ENCODE measurements at places on chromosomes 6 and 20. TPM values are rescaled to one million over a fixed set of nuclear protein-coding genes. Genes with fewer than 3 reads are reported as not detected.

FOXQ1 gene
- total RNA-seq = 0.67 TPM

NMBR gene
- not detected for total RNA-seq

CSE1L gene
- total RNA-seq = 54.7 TPM

TRIM10 gene
- not detected for total RNA-seq

RIPPLY2 gene
- not detected for total RNA-seq

RARS2 gene
- total RNA-seq = 45.8 TPM

- peaks cover 2% of the 10 kb centered on the region for H3K27me3 ChIP-seq
- H3K4me3 ChIP-seq = no peak overlapping the region
- no peaks in the 10 kb centered on the region for H3K36me3 ChIP-seq
- H3K4me1 ChIP-seq = no peaks in the 10 kb centered on the region
- no peak overlapping the region for H3K27ac ChIP-seq
These were observed 125.1 kb downstream of the BFSP1 start for GRCh38 chr20:17406051-17406590.

DNA sequence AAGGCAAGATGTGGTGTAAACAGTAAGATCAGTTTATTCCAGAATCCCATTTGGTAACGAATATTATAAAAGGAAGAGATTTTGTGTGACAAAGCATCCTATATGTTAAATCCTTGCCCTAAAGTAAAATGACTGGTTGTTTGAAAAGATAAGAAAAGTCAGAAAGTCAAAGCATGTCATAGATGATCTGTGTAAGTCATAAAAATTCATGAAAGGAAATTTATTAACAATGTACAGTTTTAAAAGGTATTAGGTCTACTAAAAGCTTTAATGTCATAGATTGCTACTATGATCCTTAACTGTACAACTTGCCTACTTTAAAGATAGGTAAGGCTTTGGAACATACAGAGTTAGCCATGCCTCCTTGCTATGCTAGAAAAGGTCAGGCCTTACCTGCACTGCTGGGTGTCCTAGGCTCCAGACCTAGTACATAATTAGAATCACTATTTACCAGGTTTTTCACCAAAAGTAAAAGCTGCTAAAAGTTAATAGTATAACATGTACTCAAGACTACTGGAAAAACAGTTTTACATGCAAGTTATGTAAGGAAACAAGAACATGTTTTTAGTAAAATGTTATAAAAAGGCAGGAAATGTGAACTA, 1090.1 kb upstream of the ADGRB3 start:
- no peaks in the 10 kb centered on the region for H3K36me3 ChIP-seq
- H3K27ac ChIP-seq = no peak overlapping the region
- H3K4me1 ChIP-seq = no peaks in the 10 kb centered on the region

- no peak overlapping the region for H3K4me3 ChIP-seq
- no peak overlapping the region for H3K27ac ChIP-seq
- peaks cover 27% of the 10 kb centered on the region for H3K36me3 ChIP-seq
- peaks cover 3% of the 10 kb centered on the region for H3K4me1 ChIP-seq
These were observed 15.4 kb downstream of the SRC start for GRCh38 chr20:37361336-37361735.

- no peak for DNase-seq
- no peaks in the 10 kb centered on the region for H3K27me3 ChIP-seq
- no peaks in the 10 kb centered on the region for H3K36me3 ChIP-seq
- H3K27ac ChIP-seq = no peak overlapping the region
- no peak overlapping the region for H3K4me3 ChIP-seq
- H3K4me1 ChIP-seq = no peaks in the 10 kb centered on the region
These were observed 254.7 kb downstream of the GMPR start for GRCh38 chr6:16493112-16493511.

- no peak overlapping the region for H3K4me3 ChIP-seq
- no peaks in the 10 kb centered on the region for H3K27me3 ChIP-seq
- H3K27ac ChIP-seq = no peak overlapping the region
- H3K36me3 ChIP-seq = no peaks in the 10 kb centered on the region
- H3K4me1 ChIP-seq = peaks cover 14% of the 10 kb centered on the region
These were observed 149.7 kb downstream of the PLCB4 start for GRCh38 chr20:9218531-9218961.

DNA sequence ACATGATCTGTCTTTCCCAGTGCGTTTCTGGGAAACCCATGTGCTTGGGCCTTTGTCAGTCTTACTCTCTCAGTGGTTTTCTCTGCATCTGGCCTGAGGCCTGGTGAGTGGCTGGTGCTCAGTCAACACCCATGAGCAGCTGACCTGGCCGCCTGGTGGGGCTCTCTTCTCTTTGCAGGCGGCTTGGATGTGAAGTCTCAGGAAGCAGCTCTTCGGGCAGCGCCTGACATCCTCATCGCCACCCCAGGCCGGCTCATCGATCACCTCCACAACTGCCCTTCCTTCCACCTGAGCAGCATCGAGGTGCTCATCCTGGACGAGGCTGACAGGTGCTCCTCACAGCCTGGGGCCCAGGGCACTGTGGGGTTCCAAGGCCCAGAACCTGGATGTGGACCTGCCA, 10.8 kb downstream of the DDX27 start:
- no peak overlapping the region for H3K27ac ChIP-seq
- no peak for DNase-seq
- no peak overlapping the region for H3K4me3 ChIP-seq
